ENCODE measurements at places on chromosomes 12 and 14.

GRCh38 chr12:54304187-54304810 lies 3.5 kb upstream of the NFE2 start:
- peak; percentile 86 for DNase-seq

GRCh38 chr14:36333119-36333518 lies 12.7 kb upstream of the MBIP start:
- no peak for DNase-seq

DNA sequence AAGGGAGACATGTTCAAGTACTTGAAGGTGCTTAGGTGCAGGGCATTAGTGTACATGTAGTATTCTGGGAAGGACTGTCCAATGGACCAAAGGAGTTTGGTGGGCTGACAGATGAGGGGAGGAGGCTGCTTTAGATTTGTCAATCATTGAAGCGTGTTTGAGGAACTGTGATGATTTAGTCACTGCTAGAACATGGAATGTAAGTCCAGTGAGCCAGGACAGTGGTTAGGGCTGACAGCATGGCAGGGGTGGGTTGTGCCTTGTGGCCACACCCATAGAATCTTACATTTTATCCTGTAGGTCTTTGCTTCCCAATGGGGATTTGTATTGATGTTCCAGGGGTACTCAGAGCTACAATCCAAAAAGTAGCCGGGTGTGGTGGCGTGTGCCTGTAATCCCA lies 24.6 kb downstream of the DIP2B start:
- no peak for DNase-seq

- no peak for DNase-seq
Measured at GRCh38 chr12:57181561-57182155, 34.2 kb upstream of the LRP1-AS start.

GRCh38 chr14:71737760-71738159 lies 194.5 kb upstream of the RGS6 start:
- no peak for DNase-seq

GRCh38 chr12:42741771-42742510 lies 152.4 kb upstream of the PRICKLE1 start:
- DNase-seq: peak; percentile 74

DNA sequence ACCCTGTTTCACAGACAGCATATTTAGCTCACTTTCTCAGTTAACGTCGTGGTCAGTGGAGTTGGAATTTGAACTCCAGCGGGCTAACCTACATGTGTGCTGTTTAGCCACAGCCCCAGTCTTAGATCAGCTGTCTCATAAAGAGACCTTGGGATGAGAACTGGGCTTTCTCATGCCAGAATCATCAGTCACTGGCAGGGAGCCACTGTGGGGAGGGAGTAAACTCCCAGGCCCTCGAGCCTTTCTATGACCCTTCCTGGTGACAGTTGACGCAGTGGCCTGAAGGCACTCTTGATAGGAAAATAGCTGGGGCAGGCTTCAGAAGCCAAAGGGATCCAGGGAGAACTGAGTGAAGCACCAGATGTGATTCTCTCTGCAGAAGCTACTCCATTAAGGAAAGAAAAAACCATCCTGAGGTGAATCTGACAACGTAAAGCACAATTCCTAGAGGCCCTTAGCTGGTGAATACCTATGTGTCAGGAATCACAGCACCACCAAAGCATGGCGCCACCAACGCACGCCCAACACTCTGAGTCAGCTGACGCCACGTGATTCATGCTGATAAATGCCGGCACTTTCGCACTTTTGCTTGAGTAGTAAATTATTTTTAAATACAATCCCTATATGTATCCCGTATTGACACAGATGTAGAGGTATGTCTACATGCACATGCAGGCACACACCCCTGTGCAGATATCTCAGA lies 279.6 kb upstream of the TMEM132C start:
- DNase-seq: no peak

GRCh38 chr12:54641554-54641953 lies 6.6 kb downstream of the DCD start:
- DNase-seq: no peak

DNA sequence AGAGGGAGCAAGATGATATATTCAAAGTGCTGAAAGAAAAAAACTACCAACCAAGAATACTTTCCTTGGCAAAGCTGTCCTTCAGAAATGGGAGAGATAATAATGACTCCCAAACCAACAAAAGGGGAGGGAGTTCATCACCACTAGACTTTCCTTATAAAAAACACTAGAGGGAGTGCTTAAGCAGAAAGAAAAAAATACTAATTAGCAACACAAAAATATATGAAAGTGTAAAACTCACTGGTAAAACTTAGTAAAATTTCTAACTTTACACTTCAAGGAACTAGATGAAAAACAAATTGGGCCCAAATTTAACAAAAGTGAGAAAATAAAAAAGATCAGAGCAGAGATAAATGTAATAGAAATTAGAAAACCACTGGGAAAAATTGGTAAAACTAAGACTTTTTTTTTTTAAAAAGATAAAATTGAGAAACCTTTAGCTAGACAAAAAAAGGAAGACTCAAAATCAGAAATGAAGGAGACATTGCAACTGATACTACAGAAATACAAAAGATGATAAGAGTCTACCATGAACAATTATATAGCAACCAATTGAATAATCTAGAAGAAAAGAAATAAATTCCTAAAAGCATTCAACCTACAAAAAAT lies 60.4 kb upstream of the FAR2 start:
- no peak for DNase-seq

Measured in NCI-H69 (cell line).